ENCODE measurements at places on chromosomes 5 and 9.
A peak's percentile ranks its signal among the peaks of the same experiment; 100 is the strongest.

GRCh38 chr9:135268981-135269380 is 181.5 kb downstream of the OLFM1 start:
- no peak for DNase-seq

- DNase-seq: no peak
Observed at GRCh38 chr5:78003919-78004318, 227.8 kb upstream of the TBCA start.

- no peak for DNase-seq
Observed at GRCh38 chr5:6135977-6136376, 242.4 kb downstream of the MED10 start.

DNA sequence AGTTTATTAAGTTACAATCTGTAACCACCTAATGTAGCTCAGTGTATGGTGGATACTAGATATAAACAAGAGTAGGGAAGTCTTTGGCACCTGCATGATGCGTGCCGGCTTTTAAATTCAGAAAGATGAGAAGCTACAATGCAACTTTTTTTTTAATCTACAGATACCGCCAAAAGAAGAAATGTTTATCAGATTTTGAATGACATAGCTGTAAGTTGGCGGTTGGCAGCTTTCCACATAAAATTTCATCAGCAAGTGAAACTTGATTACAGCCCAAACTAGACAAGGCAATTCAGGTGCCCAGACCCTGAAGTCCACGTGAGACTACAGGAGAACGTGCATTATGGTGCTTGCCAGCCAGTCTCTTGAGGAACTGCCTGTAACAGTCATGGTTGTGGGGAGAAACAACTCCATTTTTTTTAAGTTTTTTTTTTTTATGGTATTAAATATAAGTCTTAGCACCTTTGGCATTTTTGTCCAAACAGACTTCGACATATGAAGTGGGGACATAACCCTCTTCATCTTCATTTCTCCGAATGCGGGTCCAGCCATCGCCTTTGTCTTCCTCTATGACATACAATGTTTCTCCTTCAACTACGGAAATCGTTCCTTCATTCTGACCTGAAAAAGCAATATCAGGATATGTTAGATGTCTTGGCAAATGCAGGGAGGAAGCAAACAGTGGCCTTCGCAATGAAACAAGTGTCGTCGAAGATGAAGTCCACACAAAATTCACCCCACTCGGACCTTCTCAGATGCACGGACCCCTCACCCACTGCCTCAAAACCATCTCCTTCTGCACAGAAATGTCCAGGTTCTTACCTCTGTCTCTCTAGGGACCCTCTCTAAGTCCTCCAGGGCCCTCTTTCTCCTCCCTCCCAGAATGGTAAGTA is 60.4 kb downstream of the USP20 start:
- DNase-seq: no peak

DNA sequence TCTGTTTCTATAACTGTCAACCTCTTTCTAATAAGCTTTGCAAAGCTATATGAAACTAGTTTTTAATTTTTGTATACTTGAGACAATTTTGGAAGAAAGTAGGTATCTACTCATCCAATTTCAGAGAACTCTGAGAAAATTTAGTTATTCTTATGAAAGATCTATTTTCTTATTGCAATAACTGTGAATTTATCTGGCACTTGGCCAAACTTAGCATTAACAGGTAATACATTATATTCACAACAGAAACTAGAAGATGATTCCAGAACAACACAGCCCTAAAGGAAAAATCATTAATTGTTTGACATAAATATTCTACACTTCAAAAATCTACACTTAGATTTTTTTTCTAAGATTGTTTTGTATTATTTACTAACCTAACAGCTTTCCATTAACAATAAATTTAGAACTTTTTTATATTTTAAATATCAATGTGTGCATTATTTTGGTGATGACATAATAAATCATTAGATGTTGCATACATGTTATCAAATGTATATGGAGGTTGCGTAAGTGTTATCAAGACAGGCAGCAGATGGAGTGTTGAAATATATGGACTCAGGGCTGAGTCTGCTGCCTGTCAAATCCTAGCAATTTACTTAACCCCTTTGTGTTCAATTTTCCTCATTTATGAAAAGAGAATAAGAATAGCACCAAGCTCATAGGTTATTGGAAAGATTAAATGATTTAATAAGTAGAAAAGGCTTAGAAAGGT is 141.8 kb downstream of the MUSK start:
- DNase-seq: no peak

GRCh38 chr5:34656700-34657273 is 659 bp downstream of the RAI14 start:
- no peak for DNase-seq

GRCh38 chr5:154511984-154512383 is 34.0 kb upstream of the HAND1 start:
- no peak for DNase-seq

GRCh38 chr9:124270504-124271335 is 13.0 kb downstream of the NEK6 start:
- DNase-seq: no peak

DNA sequence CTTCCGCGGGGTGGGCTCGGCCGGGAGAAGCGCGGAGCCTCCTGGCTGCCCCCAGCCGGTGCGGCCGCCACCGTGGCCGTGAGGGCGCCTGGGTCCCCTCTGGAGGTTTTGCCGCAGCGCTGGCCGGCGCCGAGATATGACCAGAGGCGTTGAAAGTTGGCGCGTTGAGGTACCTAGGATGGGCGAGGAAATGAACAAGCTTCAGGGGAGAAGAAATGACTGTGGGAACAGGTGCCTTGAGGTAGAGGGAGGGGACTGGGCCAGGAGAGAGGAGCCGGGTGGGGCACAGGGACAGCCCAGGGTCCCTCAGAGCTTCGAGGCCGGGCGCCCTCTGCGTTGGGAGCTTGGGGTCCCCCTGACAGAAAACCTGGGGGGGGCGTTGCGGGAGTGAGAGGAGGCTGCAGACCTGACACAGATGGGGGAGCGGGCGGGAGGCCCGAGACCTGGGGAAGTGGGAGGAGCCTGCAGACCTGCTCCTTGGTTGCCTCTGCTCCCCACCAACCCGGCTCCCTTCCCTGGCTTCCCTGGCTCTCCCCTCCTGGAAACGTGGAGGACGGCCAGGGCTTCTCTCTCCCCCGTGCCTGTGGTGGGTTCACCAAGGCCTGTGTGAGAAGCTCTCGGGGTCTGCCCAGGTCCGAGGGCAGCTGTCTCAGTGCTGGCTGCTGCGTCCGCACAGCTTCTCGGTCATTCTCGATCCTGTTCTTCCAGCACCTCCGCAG is 14.2 kb downstream of the RABL6 start:
- DNase-seq: no peak

DNA sequence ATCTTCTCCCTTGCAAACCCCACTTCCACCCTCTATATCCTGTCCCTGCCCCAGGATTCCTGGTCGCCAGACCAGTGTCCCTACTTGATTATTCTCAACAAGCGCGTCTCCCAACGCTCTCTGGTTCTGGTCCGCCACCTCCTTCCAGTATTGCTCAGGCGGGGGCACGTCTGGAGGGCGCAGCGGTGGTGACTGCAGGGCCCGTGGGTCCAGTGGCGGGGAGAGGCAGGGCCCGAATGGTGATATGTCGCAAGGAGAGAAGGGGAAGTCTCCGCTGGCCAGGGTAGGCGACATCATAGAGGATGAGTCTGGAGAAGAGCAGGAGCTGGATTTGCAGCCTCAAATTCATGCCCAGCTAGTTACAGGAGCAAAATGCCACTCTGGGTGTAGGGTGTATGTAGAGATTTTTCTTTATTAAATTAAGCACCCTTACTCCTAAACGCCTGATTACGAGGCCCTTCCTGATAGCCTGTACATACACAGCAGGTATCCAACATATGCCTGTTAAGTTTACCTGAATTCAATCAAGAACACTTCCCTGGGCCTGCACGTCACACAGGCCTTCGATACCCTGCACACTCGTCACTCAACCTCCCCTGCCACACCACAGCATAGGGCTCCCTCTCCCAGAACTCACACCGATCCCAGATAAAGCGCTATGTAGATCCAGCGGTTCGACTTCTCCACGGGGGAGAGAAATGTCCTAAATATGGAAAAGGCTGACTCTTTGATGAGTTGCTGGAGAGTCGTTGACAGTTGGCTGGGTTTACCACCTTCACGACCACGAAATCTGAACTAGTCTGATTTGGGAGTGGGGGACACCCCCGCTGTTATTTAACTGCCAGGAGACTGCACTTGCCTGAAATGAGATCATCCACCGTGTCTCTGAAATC is 4.8 kb downstream of the MCIDAS start:
- DNase-seq: no peak

- no peak for DNase-seq
Observed at GRCh38 chr9:9592104-9592503, 1020.7 kb downstream of the PTPRD start.

- no peak for DNase-seq
Observed at GRCh38 chr5:125401724-125402622, 655.5 kb upstream of the ZNF608 start.

- DNase-seq: no peak
Observed at GRCh38 chr9:135345775-135346433, 133.7 kb upstream of the PPP1R26 start.

DNA sequence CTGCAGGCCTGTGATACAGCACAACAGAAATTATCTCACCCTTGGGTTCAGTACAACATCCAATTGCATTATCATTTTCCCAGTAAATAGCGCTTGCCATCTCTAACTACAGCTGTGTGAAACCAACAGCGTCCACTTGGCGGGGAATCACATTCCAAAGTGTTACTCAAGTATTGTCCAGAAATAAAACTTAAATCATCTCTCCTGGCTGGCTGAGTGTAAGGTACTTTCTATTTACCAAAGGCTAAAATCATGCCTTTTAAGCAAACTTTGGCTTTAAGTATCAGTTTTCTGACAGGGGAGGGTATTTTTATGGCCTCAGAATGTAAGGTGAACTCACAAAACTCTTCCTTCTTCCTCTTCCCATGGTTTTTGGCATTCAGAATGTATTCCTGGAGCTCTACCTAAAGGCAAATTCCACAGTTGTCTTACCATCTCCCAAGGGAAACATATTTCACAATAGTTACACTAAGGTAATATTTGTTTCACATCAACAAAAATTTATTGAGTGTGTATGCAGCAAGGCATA is 205.6 kb upstream of the MPDZ start:
- no peak for DNase-seq

DNA sequence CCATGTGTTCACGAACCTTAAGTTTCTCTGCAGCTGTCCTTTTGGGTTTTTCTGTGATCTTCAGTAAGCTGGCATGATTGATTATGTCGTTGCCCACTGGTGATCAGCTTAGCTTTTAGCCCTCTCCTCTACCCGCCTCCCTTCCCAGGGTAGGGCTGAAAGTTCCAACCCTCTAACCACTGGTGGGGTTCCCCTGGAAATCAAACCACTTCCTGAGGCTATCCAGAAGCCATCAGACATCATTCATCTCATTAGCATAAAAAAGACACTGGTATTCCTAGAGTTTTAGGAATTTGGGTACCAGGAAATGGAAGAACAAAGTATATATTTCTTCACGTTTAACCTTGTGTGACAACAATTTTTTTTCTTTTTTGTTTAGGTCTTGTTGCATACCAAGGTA is 29.8 kb downstream of the SPIN1 start:
- no peak for DNase-seq

- DNase-seq: no peak
Observed at GRCh38 chr9:21796768-21797167, 5.7 kb upstream of the MTAP start.

DNA sequence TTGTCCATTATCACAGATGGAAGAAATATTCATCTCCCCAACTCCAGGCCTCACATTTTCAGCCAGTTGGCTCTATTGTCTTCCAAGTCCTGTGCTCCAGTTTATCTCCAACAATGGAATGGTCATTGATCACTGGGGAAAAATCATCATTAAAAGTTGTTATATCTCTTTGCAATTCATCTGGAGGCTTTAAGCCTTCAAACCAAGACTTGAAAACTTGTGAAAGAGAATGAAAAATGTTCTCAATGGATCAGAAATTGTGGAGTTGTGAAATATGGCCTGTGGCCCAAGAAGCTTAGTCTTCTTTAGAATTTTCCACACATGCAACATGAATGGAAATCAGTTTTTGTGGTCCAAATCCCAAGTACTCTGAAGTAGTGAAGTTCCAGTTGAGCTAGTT is 569.6 kb downstream of the EBF1 start:
- no peak for DNase-seq

GRCh38 chr9:72292256-72292682 is 72.7 kb downstream of the ZFAND5 start:
- peak; percentile 52 for DNase-seq

GRCh38 chr9:113548221-113549041 is 84.9 kb downstream of the RGS3 start:
- DNase-seq: peak; percentile 35

Measured in hematopoietic multipotent progenitor cell treated with erythropoietin and hydrocortisone succinate and interleukin-3 and kit ligand, for 15 days (in vitro differentiated cells).